NCI-H774 (cell line): ENCODE measurements at places on chromosomes 6 and 20.

GRCh38 chr6:156395276-156395675 lies 381.9 kb upstream of the ARID1B start:
- peak; percentile 12 for DNase-seq

GRCh38 chr6:101083533-101084175 lies 202.5 kb upstream of the ASCC3 start:
- DNase-seq: peak; percentile 31

DNA sequence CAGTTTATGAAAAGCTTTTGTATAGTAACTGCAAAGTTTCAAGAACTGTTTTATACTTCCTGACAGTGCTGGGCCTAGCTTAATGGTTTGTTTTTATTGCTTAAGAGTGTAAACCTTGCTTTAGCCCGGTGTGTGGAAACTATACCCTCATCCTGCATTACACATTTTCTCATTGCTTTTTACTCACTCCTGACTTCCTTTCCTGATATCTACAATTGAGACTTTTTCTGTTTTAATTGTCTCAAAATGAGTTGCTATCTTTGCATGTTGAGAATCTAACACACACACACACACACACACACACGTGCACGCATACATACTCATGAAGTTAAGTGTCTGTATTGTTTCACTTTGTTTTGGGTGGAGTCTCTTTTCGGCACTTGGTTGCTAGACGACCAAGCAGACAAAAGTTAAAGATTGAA lies 16.7 kb downstream of the BMP2 start:
- no peak for DNase-seq

- DNase-seq: no peak
Observed at GRCh38 chr6:1515781-1516180, 93.9 kb upstream of the FOXC1 start.

GRCh38 chr6:45563844-45564243 lies 186.1 kb upstream of the SUPT3H start:
- no peak for DNase-seq

DNA sequence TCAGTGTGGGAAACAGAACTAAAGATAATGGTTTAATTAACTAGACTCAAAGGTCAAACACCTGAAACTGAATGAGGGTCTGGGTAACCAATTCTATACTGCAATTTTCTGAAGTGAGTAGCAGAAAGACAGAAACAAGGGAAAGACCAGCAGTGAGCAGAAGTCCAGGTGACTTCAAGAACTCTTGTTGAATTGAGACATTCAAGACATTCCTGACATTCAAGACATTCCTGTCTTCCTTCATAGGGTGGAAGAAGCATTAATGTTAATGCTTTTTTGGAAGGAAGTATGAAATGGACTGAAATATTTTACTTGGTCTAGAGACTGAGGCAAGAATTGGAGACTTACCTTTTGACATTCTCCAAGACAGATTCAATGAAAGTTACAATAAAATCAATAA lies 529.9 kb upstream of the MMS22L start:
- no peak for DNase-seq

- DNase-seq: peak; percentile 27
Observed at GRCh38 chr6:63440594-63440993, 120.8 kb upstream of the LGSN start.

- DNase-seq: no peak
Observed at GRCh38 chr6:54299542-54300269, 8.5 kb upstream of the TINAG start.

DNA sequence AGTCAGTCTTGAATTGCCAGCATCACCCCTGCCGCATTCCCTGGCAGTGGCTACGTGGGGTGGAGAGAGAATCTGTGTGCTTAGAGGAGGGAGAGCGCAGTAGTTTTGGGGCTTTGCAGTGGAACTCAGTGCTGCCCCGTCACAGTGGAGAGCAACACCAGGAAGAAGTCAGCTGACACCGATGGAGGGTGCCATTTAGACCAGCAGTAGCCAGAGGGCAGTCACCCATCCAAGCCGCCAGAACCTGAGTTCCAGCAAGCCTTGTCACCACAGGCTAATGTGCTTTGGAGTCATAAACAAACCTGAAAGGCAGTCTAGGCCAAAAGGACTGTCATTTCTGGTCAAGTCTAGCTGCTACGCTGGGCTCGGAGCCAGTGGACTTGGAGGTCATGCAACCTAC lies 22.0 kb upstream of the PERP start:
- DNase-seq: no peak

DNA sequence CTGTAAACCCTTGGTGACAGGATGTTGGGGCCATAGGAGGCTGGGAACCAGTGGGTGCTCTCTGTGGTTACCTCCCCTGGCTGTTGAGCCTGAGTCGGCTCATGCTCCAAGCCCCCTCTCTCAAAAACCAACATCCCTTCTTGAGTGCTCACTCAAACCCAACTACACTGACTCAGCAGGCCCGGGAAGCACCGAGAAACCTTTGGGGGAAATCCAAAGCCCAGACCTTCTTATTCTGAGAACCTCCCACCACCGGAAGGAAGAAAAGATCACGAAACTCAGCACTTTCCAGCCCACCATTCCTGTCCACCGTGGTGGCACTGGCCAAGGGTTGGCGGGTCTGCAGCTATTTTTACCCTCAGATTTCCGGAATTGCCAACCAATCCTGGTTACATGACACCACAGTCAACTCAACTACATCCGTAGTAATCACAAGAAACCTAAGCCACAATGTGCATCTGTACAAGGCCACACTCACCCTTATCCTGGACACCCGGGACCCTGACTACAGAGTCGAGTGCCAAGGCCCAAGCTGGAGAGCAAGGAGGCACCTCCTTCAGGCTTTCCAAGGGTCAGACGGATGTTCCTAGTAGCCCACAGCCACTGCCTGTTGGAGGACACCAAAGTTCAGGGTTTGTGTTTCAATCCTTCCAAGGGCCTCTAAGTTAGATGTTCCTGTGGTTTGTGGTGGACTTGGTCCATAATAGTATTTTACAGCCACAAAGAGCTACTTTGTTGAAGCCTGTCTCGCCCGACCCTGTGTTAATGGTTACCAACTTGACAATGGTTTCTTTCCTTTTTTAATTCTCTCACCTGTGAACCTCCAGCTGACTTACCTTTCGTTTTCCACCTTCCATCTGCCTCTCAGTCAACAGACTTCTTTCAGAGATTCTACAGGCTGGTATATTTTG lies 317.0 kb downstream of the CDC5L start:
- no peak for DNase-seq
